ENCODE measurements at places on chromosomes 12 and 14. TPM values are rescaled to one million over a fixed set of nuclear protein-coding genes. Genes with fewer than 3 reads are reported as not detected.

DNA sequence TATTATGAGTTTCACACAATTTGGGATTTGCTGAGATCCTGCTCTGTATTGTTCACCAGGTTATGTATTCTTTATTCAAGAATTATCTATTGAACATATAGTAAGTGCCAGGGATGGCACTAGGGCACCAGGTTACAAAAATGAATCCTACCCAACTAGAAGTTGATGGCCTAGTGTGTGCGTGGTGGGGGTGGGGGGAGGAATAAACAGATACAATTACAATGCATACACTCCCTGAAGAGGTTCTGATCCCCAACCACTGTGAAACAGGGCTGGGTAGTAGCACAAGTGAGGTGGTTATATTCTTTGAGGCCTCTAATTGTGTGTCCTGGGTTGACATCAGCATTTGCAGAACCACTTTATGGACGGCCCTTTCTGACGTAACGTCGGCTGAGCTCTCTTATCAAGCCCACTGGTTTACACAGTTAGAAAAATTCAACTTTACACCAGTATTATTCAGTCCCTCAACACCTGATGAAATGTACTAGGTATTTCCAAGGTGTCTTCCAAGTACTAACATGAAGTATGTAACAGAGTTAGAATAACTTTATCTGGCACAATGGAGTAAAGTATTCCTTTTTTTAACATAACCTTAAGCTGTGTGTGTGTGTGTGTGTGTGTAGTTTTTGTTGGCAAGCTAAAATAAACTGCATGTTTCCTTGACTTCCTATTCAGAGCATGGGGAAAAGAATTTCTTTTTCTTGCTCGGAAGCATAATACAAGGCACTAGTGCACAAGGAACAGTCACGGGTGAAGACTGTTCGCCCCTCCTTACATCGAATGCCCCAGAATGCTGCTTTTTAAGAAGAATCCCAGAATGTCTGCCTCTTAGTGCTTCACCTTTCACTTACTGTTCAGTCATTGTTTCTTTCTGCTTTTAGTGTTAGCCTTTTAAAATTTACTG lies 8.1 kb upstream of the GLRX5 start:
- H3K36me3 ChIP-seq = no peaks in the 10 kb centered on the region
- H3K27ac ChIP-seq = peak overlapping the region; percentile 61
- no peak overlapping the region for H3K4me3 ChIP-seq
- no peak for DNase-seq

DNA sequence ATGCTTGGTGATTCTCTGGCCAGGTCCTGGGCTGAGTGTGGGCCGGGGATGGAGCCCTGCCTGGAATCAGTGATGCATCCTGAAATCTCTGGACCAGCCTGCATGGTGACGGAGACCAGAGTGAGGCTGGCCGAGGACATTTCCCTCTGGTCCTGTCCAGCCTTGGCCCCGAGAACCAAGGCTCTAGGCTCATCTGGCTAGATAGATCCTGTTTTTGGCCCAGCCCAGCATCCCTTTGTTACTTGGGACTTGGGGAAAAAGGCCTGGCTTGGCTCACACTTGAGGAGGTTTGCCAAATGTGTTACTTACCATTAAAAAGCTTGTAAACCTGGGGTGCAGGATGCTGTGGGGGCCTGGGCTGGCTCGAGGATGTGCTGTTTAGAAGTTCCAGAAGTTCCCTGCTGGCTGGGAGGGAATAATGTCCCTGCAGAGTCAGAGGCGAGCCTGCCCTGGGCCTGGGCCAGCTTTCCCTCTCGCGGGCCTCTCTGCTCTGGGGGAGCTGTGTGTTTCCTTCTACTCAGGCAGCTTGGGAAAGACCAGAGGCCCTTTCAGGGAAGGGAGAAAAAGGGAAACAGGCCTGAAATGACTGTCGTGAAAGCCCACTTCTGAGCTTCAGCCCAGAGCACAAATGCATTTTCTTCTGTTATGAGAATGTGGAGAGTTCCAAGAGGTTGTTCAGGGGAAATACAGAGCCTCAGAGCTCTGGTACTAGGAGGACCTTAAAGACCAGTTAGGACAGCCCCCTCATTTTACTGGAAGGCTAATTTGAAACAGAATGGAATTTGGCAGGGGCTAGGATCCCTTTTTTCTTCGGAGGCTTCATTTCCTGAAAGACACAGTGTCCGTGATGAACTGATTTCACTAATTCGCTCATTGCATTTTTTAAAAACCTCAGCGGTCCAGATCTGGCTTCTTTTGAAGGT lies 47.2 kb upstream of the CTDSP2 start:
- DNase-seq = peak; percentile 82
- H3K4me3 ChIP-seq = no peak overlapping the region
- no peaks in the 10 kb centered on the region for H3K36me3 ChIP-seq
- H3K27me3 ChIP-seq = no peaks in the 10 kb centered on the region
- peaks cover 7% of the 10 kb centered on the region for H3K4me1 ChIP-seq

DNA sequence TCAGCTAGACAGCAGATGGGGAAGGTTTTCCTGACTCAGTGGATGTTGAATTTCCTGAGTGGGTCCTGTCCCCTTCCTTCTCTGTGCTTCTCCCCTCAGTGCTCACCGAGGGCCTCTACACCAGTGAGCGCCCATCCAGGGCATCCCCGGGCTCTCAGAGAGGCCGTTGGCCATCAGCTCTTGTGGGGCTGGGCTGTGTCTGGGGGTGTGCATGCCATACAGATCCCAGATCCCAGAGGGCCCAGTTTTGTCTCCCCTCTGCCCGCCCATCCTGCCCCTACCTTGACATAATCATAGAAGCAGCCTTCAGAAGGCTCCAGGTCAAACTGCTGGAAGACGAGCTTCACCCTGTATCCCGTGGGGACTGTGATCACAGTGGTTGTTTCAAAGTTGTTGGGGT lies 1.1 kb downstream of the C1R start:
- H3K4me1 ChIP-seq = peaks cover 52% of the 10 kb centered on the region
- H3K27ac ChIP-seq = peak overlapping the region; percentile 40
- peak overlapping the region; percentile 57 for H3K4me3 ChIP-seq
- H3K27me3 ChIP-seq = no peaks in the 10 kb centered on the region

GRCh38 chr12:14982562-14982961 lies 9.7 kb downstream of the PDE6H start:
- no peak overlapping the region for H3K4me3 ChIP-seq
- H3K4me1 ChIP-seq = no peaks in the 10 kb centered on the region
- DNase-seq = no peak
- no peaks in the 10 kb centered on the region for H3K36me3 ChIP-seq

DNA sequence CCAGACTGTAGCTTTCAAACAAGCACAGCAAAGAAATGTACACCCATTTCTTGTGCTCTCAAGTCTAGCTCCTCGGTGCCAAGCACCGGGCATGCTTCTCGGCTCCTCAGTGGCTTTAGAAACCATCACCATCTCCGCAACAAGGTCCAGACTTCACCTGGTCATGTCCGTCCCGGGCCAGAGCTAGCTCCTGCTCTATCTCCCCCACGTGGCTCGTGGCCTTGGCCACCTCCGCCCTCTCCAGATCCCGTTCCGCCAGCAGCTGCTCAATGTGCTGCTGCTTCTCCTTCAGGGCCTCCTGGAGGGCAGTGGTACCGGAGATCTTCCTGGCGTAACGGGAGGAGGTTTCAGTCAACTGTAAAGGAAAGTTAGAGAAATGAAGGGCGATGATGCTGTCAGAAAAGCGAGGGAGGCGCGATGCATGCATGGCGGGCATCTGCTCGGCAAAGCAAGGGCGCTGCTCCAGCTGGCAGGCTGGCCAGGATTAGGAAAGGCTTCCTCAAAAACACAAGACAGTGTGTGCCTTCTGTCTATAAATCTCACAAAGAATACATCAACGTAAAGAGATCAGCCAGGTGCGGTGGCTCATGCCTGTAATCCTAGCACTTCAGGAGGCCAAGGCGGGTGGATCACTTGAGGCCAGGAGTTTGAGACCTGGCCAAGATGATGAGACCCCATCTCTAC lies 67.4 kb downstream of the CLIP1 start:
- no peak overlapping the region for H3K4me3 ChIP-seq

ENDOU gene
- total RNA-seq = 0.30 TPM
